Effector memory CD8-positive, alpha-beta T cell (primary cell): ENCODE measurements at places on chromosomes 3 and 15.

- DNase-seq, result no peak
- no peak overlapping the region for H3K4me3 ChIP-seq
- no peaks in the 10 kb centered on the region for H3K27me3 ChIP-seq
- no peaks in the 10 kb centered on the region for H3K4me1 ChIP-seq
These were observed 171.1 kb upstream of the TTC14 start for GRCh38 chr3:180430896-180431295.

DNA sequence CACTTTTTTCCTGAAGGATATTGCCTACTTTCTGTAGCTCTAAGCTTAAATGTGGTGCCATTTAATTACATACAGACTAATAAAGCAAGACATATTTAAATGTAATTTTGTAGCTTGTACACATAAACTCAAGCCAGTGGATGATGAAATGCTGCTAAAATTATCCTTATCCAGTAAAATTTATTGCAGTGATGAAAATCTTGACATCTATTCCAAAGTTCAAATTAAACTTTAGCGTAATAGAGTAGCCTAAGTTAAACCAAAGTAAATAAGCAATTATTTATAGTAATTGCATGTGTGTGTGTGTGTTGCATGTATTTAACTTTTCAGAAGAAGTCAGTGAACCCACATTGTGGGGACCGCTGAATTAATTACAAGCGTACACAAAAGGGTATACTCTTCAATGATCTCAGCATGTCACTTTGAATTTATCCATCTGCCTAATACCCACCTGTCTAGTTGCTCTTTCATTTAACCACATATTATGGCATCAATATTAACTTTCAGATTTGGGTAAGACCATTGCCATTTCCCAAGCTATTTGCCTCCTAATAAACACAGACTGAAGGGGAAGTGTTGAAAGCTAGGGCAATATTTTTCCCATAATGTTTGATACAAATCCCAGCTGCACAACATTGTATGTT is 85.0 kb downstream of the MECOM start:
- no peaks in the 10 kb centered on the region for H3K4me1 ChIP-seq
- no peak for DNase-seq
- H3K27me3 ChIP-seq, result peaks cover 8% of the 10 kb centered on the region
- H3K36me3 ChIP-seq, result no peaks in the 10 kb centered on the region

- H3K36me3 ChIP-seq, result peaks cover 3% of the 10 kb centered on the region
- H3K27ac ChIP-seq, result no peak overlapping the region
- no peak for DNase-seq
- no peaks in the 10 kb centered on the region for H3K27me3 ChIP-seq
- no peaks in the 10 kb centered on the region for H3K4me1 ChIP-seq
These were observed 3.8 kb downstream of the SGO1 start for GRCh38 chr3:20182206-20182605.

DNA sequence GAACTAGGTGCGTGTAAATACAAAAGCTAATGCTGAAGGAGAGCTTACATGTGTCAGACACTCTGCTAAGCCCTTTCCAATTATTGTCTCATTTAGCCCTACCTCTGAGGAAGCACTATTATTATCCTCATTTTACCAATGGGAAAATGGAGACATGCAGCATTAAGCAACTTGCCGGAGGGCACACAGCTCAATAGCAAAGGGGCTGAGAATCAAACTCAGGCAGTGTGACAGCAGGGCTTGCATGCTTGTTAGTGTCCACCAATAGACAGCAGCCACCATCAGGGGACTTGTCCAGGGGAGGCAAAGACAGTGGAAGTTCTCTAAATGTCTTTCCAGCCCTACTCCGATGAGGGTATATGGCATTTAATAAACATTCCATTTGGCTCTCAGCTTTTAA is 548.6 kb downstream of the MAGI1 start:
- no peak for DNase-seq
- H3K27me3 ChIP-seq, result no peaks in the 10 kb centered on the region
- peaks cover 4% of the 10 kb centered on the region for H3K36me3 ChIP-seq

GRCh38 chr3:140595295-140595694 is 82.6 kb upstream of the TRIM42 start:
- H3K27ac ChIP-seq, result no peak overlapping the region
- H3K4me3 ChIP-seq, result no peak overlapping the region
- H3K36me3 ChIP-seq, result no peaks in the 10 kb centered on the region
- no peak for DNase-seq
- H3K27me3 ChIP-seq, result no peaks in the 10 kb centered on the region

GRCh38 chr3:84724877-84725276 is 233.9 kb upstream of the CADM2 start:
- no peaks in the 10 kb centered on the region for H3K36me3 ChIP-seq
- no peak overlapping the region for H3K27ac ChIP-seq
- no peaks in the 10 kb centered on the region for H3K27me3 ChIP-seq
- H3K4me3 ChIP-seq, result no peak overlapping the region
- no peaks in the 10 kb centered on the region for H3K4me1 ChIP-seq
- DNase-seq, result no peak

GRCh38 chr3:189512039-189512438 is 119.2 kb upstream of the TP63 start:
- H3K27me3 ChIP-seq, result no peaks in the 10 kb centered on the region
- no peak overlapping the region for H3K27ac ChIP-seq
- no peaks in the 10 kb centered on the region for H3K36me3 ChIP-seq
- no peak overlapping the region for H3K4me3 ChIP-seq
- DNase-seq, result no peak
- H3K4me1 ChIP-seq, result no peaks in the 10 kb centered on the region

- H3K36me3 ChIP-seq, result peaks cover 5% of the 10 kb centered on the region
- H3K27ac ChIP-seq, result no peak overlapping the region
- no peaks in the 10 kb centered on the region for H3K4me1 ChIP-seq
These were observed 1.9 kb downstream of the MB21D2 start for GRCh38 chr3:192915722-192916121.

- peaks cover 39% of the 10 kb centered on the region for H3K27me3 ChIP-seq
- DNase-seq, result no peak
- no peaks in the 10 kb centered on the region for H3K36me3 ChIP-seq
- no peak overlapping the region for H3K4me3 ChIP-seq
- H3K4me1 ChIP-seq, result no peaks in the 10 kb centered on the region
These were observed 3.9 kb downstream of the CHST2 start for GRCh38 chr3:143123353-143123984.

GRCh38 chr3:107368654-107369398 is 8.4 kb upstream of the CCDC54 start:
- H3K4me1 ChIP-seq, result no peaks in the 10 kb centered on the region
- no peak for DNase-seq
- no peaks in the 10 kb centered on the region for H3K36me3 ChIP-seq
- H3K4me3 ChIP-seq, result no peak overlapping the region
- peaks cover 14% of the 10 kb centered on the region for H3K27me3 ChIP-seq
- no peak overlapping the region for H3K27ac ChIP-seq

GRCh38 chr3:2713923-2714322 is 396.3 kb downstream of the IL5RA start:
- H3K4me3 ChIP-seq, result no peak overlapping the region
- no peak overlapping the region for H3K27ac ChIP-seq
- H3K4me1 ChIP-seq, result no peaks in the 10 kb centered on the region
- no peak for DNase-seq

DNA sequence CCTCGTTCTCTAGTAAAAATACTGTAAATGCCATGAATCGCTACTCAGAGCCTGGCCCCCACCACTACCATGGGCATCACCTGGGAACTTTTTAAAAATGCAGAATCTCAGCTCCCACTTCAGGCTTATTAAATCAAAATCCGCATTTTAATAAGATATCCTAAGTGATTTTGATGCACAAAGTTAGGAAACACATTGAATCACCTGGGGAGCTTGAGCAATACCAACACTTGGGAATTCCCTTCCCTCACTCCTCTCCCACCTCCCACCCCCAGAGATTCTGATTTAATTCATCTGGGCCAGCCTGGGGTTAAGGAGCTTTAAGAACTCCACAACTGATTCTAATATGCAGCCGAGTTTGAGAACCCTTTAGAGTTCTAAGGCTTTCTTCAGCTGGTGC is 26.8 kb downstream of the RLBP1 start:
- no peaks in the 10 kb centered on the region for H3K27me3 ChIP-seq
- peaks cover 3% of the 10 kb centered on the region for H3K4me1 ChIP-seq
- no peak for DNase-seq
- H3K4me3 ChIP-seq, result no peak overlapping the region
- peaks cover 33% of the 10 kb centered on the region for H3K36me3 ChIP-seq
- H3K27ac ChIP-seq, result no peak overlapping the region
